ENCODE measurements at places on chromosomes 3 and 15.

- DNase-seq: no peak
Observed at GRCh38 chr15:91973481-91973880, 120.0 kb downstream of the SLCO3A1 start.

GRCh38 chr3:48372862-48373435, 930 bp downstream of the FBXW12 start:
- no peak for DNase-seq

GRCh38 chr15:49154799-49155109, 645 bp downstream of the COPS2 start:
- no peak for DNase-seq

DNA sequence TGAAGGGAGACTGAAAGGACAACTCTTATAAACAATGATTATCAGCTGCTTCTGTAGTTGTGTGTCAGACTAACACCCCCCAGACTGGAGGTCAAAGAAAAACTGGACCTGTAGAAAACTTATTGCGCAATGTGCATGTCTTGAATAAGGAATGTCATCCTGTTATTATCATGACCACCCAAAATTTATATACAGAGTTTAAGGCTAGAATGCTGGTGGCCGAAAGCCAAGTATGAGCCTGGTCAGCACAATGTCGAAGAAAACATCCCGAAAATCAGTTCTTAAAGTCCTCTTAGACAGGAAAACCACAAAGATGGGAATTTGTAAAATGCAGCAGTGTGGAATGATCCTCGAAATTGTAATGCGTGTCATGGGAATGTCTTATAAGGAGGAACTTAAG, 29.3 kb downstream of the RFTN1 start:
- no peak for DNase-seq

DNA sequence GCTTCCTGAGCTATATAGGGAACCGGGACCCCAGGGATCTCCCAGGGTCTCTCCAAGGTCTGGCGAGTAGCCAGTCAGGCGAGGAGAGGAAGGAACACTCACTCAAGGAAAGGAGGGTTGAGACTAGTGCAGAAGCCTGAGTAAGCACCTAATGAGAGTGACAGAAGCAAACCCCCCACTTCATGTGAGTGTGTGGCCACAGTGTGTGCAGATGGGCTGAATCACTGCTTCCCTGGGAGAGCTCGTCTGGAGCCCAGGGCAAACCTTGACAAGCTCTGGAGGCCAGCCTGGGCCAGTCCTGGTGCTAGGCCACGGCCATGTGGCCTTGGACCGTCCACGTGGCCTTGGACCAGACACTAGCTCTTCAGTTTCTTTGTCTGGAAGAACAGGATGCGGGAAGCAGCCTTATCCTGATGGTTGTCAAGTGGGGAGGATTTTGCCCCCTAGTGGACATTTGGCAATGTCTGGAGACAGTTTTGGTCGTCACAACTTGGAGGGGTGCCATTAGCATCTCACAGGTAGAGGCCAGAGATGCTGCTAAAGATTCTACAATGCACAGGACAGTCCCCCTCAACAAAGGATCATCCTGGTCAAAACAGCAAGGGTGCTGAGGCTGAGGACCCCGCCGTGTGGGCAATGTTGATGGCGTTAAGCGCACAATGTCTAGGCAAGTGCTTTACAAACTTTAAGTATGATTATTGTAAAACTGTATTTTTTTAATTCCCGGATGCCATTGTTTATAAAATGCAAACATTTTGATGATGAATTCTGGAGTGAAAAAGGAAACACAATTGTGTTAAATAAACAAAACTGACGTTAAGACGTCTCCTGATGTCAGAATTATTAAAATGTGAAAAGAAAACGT, 34.8 kb upstream of the CTSH start:
- DNase-seq: no peak

- peak; percentile 26 for DNase-seq
Observed at GRCh38 chr3:197750858-197751737, 1.4 kb downstream of the FYTTD1 start.

GRCh38 chr3:8903191-8903590, 60.1 kb downstream of the RAD18 start:
- no peak for DNase-seq

DNA sequence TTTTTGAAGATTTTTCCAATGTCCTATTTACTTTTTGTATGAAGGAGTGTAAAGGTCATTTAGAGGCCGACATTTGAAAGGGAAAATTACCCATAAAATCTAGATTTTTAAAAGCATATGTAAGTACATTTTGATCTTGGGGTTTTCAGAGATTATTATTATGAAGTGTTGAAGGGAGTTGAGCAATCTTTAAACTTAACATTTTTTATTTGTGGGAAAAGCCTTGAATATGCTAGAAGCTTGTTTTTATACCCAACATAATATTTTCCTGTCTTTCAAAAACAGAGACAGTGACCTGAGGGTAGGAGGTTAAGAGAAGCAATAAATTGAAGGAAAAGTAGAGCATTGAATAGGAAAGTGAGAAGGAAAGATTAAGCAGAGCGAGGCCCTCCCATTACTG, 85.7 kb downstream of the SLMAP start:
- no peak for DNase-seq

DNA sequence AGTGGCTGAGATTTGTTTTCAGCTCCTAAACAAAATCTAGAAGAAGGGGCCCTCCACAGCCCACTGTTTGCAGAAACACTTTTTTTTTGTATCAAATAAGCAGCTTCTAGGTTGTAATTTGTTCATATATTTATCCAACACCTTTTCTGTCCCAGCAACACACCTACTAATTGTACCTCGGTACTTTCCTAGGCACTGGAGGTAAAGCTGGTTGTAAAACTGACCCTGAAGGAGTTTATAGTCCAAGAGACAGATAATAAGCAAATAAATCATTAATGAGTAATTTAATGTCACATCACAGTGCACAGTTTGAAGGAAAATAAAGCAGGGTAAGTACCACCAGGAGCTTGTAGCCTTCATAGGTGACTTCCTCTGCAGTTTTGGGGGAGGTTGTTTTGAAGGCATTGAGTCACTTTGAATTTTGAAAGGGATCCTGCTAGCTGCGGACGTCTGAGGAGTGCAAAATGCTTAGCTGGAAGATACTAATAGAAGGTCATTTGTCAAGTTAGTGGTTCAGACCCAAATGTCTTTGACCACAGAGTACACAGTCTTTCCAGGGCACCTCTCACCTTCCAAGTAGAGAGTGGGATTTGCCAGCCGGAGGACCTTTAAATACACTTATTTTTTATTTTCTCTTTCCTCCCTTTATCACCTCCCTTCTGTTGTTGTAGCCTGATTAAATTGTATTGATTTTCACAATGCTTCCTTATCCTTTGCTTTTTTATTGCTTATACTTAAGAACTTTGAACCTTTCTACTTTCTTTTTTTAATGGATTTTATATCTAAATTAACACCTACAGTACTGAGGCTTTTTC, 53.8 kb downstream of the CMSS1 start:
- no peak for DNase-seq

DNA sequence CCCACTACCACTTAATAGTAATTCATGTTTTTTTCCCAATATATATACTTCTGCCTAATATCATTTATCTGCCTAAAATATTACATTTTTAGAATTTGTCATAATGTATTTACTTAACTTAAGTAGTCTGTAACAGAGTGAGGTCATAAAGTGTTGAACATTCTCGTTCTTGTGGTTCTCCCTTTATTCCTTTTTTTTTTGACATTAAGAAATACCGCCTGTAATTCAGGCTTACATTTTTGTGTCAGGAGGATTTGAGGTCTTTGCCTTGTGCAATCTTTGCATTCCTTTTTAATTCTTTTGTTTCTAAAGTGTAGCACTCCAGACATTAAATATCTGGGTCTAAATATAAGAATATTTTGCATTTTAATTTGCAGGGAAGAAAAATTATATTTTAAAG, 315.4 kb downstream of the PTPRG start:
- DNase-seq: no peak

Measured in NCI-H2227 treated with DMSO at 0.1 percent for 48 hours (cell line).